Mammary epithelial cell (primary cell): ENCODE measurements at places on chromosomes 3 and 15. TPM values are rescaled to one million over a fixed set of nuclear protein-coding genes. Genes with fewer than 3 reads are reported as not detected.
A peak's percentile ranks its signal among the peaks of the same experiment; 100 is the strongest.

MAP6D1 gene
- total RNA-seq = 1.1 and 1.4 TPM in 2 replicates

GRCh38 chr15:90911906-90912769 is 9.0 kb downstream of the MAN2A2 start:
- no peak for DNase-seq

- peak; percentile 92 for DNase-seq
Measured at GRCh38 chr3:39000008-39000450, 51.7 kb downstream of the SCN11A start.

- peak; percentile 88 for DNase-seq
Measured at GRCh38 chr3:74624301-74624700, 9.8 kb upstream of the CNTN3 start.

GRCh38 chr15:68578980-68579935 is at the start of gene CORO2B:
TSS of gene CORO2B (plus strand) at chr15:68578993. CDS start at chr15:68579263, 270 bp downstream.
- DNase-seq = peak; percentile 19

DNA sequence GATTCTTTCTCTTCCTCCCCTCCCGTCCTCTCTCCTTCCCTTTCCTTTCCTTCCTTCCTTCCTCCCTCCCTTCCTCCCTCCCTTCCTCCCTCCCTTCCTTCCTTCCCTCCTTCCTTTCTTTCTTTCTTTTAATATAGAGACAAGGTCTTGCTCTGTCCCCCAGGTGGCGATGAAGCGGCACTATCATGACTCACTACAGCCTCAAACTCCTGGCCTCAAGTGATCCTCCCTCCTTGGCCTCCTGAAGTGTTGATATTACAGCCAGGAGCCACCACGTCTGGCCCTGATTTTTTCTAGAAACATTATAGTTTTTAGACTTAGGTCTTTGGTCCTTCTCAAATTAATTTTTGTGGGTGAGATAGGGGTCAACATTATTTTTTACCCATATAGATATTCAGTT is 15.5 kb downstream of the GRM2 start:
- DNase-seq = no peak

GRCh38 chr3:52176180-52176752 is 21.7 kb upstream of the ALAS1 start:
- DNase-seq = no peak

DNA sequence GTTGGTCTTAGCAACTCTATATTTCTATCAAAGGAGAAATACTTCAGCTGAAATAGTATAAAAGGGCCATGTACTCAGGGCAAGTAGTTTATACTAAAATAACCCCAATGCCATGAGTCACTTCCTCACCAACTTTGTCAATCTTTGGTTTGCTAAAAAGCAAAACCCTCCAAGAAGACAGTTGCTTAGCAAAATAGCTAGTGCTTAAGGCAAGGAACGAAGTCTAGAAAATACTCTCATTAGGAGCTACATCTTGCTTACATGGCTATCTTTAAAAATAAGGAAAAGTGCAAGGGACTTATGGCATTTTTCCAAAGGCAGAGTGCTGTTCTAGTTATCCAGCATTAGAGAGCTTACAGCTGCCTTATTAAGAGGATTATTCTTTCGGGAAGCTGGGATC is 28.4 kb downstream of the P3H2 start:
- peak; percentile 60 for DNase-seq
